ENCODE measurements at places on chromosomes 2 and 18.

DNA sequence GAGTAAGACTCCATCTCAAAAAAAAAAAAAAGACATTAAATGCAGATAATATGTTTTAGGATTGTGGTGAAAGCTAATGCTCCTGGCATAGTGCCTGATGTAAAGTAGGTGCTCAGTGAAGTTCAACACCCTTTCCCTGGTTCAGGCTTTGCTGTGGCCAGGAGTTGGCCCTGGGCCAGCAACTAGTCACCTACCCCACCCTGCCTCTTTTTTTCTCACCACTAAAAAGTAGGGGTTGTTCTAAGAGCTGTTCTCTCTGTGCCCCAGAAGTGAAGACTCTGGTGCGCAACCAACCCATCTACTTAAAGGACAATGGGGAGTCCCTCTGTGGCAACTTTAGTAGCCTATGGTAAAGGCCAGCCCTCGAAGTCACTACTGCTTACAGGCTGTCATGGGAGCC, 75.9 kb downstream of the DNMT3A start:
- DNase-seq = peak; percentile 61

GRCh38 chr18:47265197-47265596, 13.7 kb upstream of the SKOR2 start:
- no peak for DNase-seq

DNA sequence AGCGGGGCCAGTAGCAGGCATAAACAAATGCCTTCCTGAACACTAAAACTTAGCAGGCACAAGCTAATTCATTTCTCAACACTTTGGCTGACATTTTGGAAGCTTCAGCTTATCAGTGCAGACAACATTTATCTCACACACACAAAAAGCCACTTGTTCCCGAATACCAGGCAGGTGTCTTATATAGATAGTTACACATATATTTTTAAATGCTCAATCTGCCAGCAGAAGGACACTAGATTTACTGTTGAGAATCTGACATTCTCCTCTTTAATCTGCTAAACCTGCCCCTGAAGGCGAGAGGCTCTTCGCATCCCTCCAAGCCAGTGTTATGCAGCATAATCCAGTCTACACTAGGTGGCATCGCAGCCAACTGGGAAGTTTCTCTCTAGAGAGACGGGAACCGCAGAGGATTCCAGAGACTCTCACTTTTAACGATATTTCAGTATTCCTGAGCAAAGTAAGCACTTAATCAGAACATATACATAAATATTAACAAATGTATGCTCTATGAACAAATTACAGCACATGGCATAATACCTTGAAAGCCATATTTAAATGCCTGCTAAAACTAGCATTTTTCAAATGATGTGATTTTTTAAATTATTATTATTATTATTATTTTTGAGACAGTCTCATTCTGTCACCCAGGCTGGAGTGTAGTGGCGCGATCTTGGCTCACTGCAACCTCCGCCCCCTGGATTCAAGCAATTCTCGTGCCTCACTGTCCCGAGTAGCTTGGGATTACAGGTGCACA, 90.2 kb upstream of the SCG2 start:
- DNase-seq = no peak

- DNase-seq = no peak
Observed at GRCh38 chr2:100235098-100235497, 87.2 kb downstream of the LONRF2 start.

DNA sequence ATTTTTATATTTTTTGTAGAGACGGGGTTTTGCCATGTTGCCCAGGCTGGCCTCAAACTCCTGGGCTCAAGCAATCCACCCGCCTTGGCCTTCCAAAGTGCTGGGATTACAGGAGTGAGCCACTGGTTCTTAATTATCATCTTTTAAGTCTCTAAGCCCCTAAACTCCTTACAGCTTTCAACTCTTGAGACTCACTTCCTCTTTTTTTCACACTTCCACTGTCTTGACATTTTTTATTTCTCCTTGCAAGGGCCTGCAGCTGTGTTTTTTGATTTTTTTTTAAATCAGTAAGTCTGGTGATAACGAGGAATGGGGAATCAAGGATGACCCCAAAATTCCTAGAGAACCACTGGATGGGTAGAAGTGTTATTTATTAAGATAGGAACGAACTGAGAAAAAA, 8.6 kb upstream of the ABCB11 start:
- no peak for DNase-seq

DNA sequence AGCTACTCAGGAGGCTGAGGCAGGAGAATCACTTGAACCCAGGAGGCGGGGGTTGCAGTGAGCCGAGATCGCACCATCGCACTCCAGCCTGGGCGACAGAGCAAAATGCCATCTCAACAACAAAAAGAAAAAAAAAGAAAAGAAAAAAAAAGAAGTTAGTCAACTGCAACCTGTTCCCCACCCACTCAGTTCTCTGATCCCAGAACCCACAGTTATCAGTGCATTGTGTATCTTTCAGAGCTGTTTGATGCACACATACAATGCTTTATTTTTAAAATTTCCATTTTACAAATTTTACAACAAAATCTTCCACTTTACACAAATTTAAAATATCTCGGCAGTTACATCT, 14.0 kb downstream of the RNU2-63P start:
- no peak for DNase-seq

DNA sequence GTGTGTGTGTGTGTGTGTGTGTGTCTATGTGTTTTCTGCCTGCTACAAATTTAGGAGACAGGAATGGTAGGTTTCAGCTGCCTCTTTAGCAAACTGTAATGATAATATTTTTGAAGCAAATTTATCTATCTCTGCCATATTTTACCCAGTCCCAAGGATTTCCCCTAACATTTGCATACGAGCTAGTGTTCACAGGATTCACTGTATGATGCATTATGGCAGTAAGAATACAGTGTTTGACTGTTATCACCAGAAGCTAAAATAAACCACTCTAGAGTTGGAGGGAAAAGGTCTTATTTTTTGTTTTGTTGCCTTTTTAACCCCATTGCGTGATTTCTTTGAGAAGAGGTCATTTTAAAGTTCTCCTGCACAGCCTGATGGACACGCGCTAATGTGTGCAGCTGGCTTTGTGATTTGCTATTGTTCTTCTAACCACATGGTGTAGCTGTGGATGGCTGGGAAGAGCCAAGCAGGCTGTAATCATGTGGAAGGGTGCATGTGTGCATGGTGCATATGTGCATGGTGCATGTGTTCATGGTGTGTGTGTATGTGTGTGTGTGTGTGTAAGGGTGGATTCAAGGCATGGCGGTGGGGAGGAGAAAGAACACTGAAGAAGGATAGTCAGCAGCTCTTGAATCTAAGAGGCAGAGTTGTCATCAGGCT, 62.4 kb downstream of the PLB1 start:
- DNase-seq = no peak

DNA sequence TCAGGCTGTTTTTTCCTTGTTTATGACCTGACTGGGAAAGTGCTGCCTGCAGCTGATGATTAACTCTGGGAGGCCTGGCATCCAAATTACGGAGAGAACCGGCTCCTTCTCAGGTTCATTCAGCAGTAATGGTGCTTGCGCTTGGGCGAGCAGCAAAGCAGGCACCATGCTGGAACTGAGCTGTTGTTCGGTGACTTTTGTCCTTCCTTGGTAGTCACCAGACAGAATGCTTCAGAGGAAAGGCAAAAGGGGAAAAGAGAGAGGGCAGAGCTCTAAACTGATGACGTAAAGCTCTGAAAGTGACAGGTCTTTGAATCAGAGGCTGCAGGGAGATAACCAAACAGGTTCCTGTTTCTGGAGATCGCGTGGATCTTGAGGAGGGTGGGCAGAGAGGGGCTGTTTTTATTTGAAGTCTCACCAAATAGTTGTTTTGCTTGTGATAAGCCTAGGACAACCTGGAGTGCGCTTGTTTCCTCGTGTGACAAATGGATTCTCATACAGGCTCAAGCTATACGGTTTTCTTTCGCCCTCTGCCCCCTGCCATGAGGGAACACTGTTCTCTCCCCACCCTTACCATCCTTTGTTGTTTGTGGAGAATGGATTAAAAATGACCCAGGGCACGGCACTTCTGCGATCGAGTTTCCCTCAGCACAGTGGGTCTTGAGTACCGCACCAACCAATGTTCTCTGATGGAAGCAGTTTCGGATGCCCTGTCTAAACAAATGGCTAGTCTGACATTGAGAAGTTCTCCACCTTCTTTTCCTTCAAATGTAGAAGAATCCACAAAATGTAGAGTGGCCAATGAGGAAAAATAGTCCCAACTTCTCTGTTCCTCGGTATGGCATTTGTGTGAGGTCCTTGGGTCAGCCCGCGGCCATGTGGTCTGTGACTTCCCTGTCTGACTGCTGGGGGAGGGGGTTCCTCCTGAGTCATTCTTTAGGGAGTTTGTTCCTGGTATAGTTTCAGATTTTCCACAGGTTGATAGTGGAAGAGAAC, 1.3 kb downstream of the RASGRP3 start:
- no peak for DNase-seq

DNA sequence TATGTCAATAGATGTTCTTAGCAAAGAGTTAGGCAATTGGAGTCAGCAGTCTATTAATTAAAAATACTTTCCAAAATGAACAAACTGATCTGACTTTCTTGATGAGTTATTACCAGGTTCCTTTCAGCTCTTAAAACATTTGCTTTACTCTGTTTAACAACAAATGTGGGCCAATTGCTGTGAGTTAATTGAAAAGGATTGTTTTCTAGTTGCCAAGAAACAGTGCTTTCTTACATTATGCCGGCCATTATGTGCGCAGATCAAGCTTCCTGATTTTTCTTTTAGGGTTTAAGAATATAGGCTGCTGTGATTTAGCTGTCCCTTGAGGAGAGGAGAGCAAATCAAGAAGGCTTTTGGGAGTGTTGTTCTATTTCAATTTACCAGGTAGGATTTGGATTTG, 50.5 kb upstream of the ITPRID2 start:
- DNase-seq = no peak

GRCh38 chr2:201980389-201980821, 53.2 kb upstream of the FZD7 start:
- DNase-seq = no peak

GRCh38 chr2:25558262-25558661, 115.1 kb downstream of the DTNB start:
- no peak for DNase-seq

DNA sequence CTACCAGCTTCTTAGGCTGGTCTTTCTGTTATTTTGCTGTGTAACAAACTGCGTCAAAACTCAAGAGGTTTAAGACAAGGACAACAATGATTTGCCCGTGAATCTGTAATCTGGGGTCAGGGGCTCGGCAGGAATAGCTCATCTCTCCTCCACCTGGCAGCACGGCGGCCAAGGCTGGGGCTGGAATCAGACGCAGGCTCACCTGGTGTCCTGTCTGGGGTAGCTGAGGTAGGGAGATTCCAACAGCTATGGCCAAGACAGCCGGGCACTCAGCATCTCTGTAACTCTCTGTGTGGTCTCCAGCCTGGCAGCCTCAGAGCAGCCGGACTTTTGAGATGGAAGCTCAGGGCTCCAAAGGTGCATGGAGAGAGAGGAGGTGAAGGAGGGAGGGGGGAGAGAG, 42.3 kb downstream of the DNER start:
- no peak for DNase-seq

- DNase-seq = no peak
Observed at GRCh38 chr18:50992351-50992762, 24.5 kb downstream of the ELAC1 start.

GRCh38 chr2:10380048-10380926, 67.8 kb downstream of the ODC1 start:
- DNase-seq = no peak

GRCh38 chr2:75464348-75464946, 96.3 kb downstream of the EVA1A start:
- DNase-seq = no peak

GRCh38 chr18:7812431-7813063, 245.4 kb downstream of the PTPRM start:
- DNase-seq = no peak

GRCh38 chr2:142796588-142796987, 80.9 kb upstream of the KYNU start:
- DNase-seq = no peak

GRCh38 chr2:26541401-26542193, 63.7 kb upstream of the OTOF start:
- DNase-seq = no peak

DNA sequence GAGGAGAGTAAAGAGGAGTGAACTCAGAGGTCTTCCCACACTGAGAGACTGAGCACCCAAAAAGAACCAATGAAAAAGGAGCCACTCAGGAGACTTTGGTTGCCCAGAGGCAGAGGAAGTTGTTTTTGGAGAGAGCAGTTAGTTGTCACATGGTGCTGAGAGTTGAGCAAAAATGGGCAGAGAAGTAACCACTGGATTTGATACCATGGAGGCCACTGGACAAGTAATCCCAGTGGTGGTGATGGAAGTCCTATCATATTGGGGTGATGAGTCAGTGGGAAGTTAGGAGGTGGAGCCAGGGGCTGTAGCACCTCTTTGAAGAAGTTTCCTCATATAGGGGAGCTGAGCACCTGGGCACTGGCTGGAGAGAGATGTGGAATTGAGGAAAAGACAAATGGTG, 235.8 kb downstream of the TPGS2 start:
- DNase-seq = no peak

DNA sequence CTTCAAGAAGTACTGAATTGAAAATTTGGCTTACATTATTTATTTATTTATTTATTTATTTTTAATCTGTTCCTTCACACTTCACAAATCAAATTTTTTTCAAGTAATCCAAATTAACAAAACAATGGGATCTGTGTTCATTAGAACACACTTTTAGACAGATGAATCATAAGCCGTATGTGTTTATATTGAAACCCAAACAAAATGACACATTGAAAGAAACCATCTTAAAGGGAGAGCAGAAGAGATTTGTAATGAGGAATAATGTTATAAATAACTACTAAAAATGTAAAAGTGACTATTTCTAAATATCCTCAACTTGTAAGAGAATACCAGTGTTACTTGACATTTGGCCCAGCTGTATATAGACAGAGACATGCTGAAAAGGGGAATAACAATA, 991.0 kb upstream of the CHAC2 start:
- no peak for DNase-seq

DNA sequence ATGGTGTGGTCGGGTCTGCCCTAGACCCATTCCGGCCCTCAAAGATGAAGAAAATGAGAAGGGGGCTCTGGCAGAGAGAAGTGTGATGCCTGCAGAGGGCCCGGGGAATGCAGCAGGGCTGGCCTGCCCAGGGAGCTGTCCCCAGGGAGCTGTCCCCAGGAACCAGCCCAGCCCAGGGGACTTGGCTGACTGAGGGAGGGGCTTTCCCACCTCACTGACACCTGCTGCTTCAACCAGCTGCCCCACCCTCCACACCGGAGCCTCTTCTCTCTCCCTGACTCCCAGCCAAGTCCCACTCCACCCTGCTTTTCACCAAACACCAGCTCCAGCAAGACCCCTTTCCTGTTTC, 111.2 kb downstream of the STPG4 start:
- no peak for DNase-seq

GRCh38 chr18:31702449-31702848, 18.1 kb upstream of the B4GALT6 start:
- no peak for DNase-seq

DNA sequence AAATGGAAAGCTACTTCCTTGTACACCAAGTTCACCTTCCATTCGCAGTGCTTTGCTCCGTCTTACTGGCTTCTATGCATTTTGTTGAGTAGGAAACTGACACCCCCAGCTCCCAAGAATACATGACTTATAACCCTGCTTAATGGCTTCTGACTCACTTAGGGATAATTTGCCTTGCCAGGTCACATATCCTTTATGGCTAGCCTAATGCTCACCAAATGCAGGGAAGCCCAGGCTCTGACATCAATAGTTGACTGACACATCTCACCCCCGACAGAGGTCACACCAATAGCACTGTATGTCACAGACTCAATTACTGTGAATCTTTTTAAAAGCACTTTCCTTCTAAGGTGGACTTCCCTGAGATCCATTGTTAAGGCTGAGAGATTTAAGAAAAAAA, 147.2 kb downstream of the DTNA start:
- no peak for DNase-seq

- DNase-seq = no peak
Observed at GRCh38 chr2:68317971-68318913, 1.5 kb downstream of the CNRIP1 start.

GRCh38 chr18:78240101-78240500, 739.5 kb upstream of the SALL3 start:
- DNase-seq = no peak

All from CD8-positive, alpha-beta T cell (primary cell).